ENCODE measurements at places on chromosomes 7 and 10. TPM values are rescaled to one million over a fixed set of nuclear protein-coding genes. Genes with fewer than 3 reads are reported as not detected.

The ADAM8 gene
- 5.6 TPM for total RNA-seq

DNA sequence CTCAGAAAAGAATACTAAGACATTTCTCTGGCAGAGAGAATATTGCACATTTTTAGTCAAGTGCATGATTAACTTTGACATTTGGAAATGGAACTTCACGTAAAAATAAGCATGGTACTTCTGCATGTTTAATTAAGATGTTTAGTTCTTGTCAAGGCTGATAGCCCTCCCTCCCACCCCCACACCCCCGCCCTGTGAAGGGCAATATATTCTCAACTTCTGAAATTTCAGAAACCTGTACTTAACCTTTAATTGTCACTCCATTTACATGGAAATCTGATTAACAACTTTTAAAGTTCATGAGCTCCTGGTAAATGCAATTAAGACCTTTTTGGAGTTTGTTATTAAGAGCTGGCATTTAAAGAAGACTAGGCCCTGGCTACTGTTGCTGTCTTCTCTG is 205.8 kb downstream of the EXOC4 start:
- DNase-seq, result no peak

DNA sequence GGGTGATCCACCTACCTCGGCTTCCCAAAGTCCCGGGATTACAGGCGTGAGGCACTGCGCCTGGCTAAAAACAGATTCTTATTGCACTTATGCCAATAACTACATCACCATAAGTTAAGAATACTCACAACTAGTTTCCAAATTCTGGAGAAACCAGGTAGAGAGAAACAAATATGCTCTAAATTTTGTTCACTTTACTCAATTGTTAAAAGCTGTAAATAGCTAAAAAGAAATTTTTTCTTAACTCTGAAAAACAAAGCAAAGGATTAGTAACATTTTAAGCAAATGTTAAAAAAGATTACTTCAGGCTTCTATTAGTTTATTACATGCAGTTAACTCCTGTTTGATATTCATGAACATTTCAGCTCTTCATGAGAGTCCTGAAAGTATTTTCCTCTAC is 28.3 kb upstream of the ZMIZ2 start:
- DNase-seq, result no peak

- no peak for DNase-seq
Observed at GRCh38 chr7:83362871-83363550, 200.3 kb upstream of the PCLO start.

- no peak for DNase-seq
Observed at GRCh38 chr7:134561-135256, 57.7 kb upstream of the FAM20C start.

Data from dorsolateral prefrontal cortex (tissue), 122 donors.